ENCODE measurements at places on chromosomes 7 and 10. TPM values are rescaled to one million over a fixed set of nuclear protein-coding genes. Genes with fewer than 3 reads are reported as not detected.

The PTPN20 gene
- total RNA-seq = not detected

The CHAT gene
- total RNA-seq = not detected

The SFRP5 gene
- 0.90 TPM for total RNA-seq

The CLRN3 gene
- not detected for total RNA-seq

The AGMO gene
- 0.54 TPM for total RNA-seq

The EFCAB10 gene
- total RNA-seq = not detected

The PDZD7 gene
- total RNA-seq = 1.3 TPM

The MKI67 gene
- 5.1 TPM for total RNA-seq

The SLC16A12 gene
- 5.8 TPM for total RNA-seq

The LBX1 gene
- total RNA-seq = under 0.01 TPM

The GHRHR gene
- total RNA-seq = not detected

The PKD2L1 gene
- total RNA-seq = not detected

The SEMA3C gene
- 61.6 TPM for total RNA-seq

All from cardiac atrium fibroblast (primary cell).